ENCODE measurements at places on chromosomes 11 and 22. TPM values are rescaled to one million over a fixed set of nuclear protein-coding genes. Genes with fewer than 3 reads are reported as not detected.

- no peak overlapping the region for H3K27ac ChIP-seq
- no peak for DNase-seq
- H3K4me1 ChIP-seq = no peaks in the 10 kb centered on the region
Observed at GRCh38 chr11:58259983-58260382, 8.1 kb downstream of the OR10W1 start.

GRCh38 chr22:45731798-45732495, 60.3 kb downstream of the ATXN10 start:
- H3K27ac ChIP-seq = peak overlapping the region; percentile 12
- peaks cover 10% of the 10 kb centered on the region for H3K4me1 ChIP-seq
- peaks cover 5% of the 10 kb centered on the region for H3K36me3 ChIP-seq
- H3K27me3 ChIP-seq = no peaks in the 10 kb centered on the region
- no peak for DNase-seq
- no peak overlapping the region for H3K4me3 ChIP-seq

DNA sequence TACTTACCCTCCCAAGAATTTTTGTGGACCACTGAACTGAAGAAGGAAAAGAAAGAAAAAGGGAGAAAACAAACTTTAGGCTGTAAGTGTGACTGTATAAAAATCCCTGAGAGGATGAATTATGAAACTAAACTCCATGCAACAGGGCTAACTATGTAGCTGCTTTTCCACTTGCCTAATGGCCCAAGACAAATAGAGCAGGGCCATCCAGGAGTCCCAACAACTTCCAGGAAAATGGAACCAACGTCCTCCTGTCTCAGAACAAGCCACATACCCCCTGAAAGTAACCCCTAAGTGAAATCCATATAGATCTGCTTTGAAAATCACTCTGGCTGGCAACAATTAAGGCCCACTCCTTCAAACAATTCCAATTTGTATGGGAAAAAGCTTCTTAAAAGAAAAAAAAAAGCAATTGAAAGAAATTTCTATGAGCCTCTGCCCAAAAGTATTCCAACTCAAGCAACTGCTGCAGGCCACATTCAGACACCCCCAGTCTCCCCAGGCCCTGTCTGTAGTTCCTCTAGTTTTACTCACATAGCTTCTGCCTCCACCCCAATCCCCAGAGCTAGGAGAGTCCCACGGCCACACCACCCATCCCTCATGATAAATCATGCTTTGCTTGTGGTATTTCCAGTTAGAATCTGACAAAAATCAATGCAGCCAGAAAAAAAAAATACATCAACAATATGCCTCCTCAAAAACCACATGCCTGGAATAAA, 12.7 kb downstream of the RBFOX2 start:
- H3K4me3 ChIP-seq = no peak overlapping the region
- H3K4me1 ChIP-seq = no peaks in the 10 kb centered on the region
- H3K36me3 ChIP-seq = no peaks in the 10 kb centered on the region
- no peak for DNase-seq

DNA sequence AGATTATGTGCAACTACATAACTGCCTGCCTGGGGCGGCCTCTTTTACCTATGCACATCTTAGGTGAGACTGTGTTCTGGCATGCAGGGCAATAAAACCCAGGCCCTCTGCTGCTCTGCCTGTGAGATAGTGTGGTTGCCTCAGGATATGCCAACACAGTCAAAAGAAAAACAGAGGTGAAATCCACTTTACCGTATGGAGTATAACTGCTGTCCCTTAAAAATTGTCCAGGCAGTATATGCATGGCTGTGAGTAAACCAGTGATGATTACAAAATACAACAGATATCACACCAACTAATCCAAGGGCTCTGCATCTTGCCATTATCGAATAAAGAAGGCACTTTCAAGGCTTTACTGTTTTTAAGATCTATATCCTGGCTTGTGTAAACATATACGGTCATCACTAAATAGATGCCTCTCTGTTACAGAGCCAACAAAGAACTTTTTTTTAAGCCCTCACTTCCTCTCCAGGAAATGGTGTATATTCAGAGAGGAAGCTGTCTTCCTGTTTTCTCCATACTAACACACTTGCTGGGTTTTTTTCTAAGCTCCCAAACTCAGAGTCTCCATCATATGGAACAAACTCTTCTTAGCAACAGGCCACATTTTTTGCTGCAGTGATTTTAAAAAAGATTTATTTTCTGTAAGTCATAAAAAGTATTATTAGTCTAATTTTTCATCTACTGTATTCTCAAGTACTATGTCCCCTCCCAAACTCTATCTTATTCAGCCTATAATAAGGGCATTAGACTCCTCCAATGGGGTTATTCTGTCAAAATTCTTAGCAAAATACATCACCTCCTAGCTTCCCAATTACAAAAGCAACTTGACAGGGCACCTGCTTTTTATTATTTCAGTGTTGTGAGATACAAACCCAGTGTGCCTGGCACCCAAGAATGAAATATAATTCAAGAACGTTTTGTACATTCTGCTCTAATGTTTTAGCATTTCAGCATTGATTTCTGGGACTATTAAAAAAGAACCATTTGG, 135.2 kb downstream of the MAML2 start:
- peak overlapping the region; percentile 97 for H3K27ac ChIP-seq
- peaks cover 95% of the 10 kb centered on the region for H3K4me1 ChIP-seq
- peak; percentile 36 for DNase-seq
- no peaks in the 10 kb centered on the region for H3K27me3 ChIP-seq

- no peak overlapping the region for H3K4me3 ChIP-seq
- DNase-seq = no peak
- no peak overlapping the region for H3K27ac ChIP-seq
- H3K27me3 ChIP-seq = no peaks in the 10 kb centered on the region
Observed at GRCh38 chr11:24253237-24253760, 243.6 kb upstream of the LUZP2 start.

GRCh38 chr22:46681010-46681409, 57.0 kb downstream of the CERK start:
- no peaks in the 10 kb centered on the region for H3K27me3 ChIP-seq
- no peaks in the 10 kb centered on the region for H3K36me3 ChIP-seq
- H3K4me3 ChIP-seq = no peak overlapping the region

- H3K4me1 ChIP-seq = peaks cover 23% of the 10 kb centered on the region
- peaks cover 12% of the 10 kb centered on the region for H3K36me3 ChIP-seq
- H3K4me3 ChIP-seq = no peak overlapping the region
Observed at GRCh38 chr22:31574055-31574670, 77.8 kb downstream of the SFI1 start.

DNA sequence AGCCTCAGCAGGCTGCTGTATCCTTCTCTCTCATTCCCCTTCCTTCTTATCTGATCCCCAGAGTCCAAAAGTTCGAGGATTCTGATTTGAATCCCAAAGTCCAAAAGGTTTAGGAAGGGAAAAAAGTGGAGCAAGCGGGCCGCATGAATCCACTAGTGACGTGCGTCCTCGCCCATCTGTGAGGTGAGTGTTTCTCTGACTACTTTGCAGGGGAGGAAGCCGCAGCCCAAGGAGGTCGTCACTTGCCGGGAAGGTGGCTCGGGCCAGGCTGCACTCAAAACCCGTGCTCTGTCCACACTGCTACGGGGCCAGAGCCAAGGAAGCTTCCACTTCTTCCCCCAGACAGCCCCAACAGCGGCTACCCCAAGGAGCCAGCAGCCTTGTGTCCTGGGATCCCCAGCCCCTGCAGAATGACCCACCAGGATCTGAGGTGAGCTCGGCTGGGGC, 16.3 kb downstream of the SLC25A18 start:
- no peaks in the 10 kb centered on the region for H3K36me3 ChIP-seq
- no peak for DNase-seq

- H3K27ac ChIP-seq = no peak overlapping the region
- peak overlapping the region; percentile 95 for H3K4me3 ChIP-seq
- H3K27me3 ChIP-seq = no peaks in the 10 kb centered on the region
Observed at GRCh38 chr22:21652547-21653545, 10.7 kb downstream of the SDF2L1 start.

DNA sequence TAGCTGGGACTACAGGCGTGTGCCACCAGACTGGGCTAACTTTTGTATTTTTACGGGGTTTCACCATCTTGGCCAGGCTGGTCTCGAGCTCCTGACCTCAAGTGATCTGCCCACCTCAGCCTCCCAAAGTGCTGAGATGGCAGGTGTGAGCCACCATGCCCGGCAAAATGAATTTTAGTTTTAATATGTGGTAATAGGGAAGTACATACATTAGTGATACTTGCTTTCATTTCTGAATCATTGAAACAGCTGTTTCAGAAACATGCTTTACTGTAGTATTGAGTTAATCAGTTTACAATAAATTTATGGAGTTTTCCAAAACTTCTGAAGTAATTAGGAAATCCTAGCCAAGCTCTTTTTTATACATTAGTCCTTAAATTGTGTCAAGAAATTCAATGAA, 15.6 kb downstream of the PCF11 start:
- no peak for DNase-seq
- peak overlapping the region; percentile 79 for H3K27ac ChIP-seq
- H3K36me3 ChIP-seq = peaks cover 55% of the 10 kb centered on the region
- no peaks in the 10 kb centered on the region for H3K27me3 ChIP-seq
- peak overlapping the region; percentile 61 for H3K4me3 ChIP-seq

DNA sequence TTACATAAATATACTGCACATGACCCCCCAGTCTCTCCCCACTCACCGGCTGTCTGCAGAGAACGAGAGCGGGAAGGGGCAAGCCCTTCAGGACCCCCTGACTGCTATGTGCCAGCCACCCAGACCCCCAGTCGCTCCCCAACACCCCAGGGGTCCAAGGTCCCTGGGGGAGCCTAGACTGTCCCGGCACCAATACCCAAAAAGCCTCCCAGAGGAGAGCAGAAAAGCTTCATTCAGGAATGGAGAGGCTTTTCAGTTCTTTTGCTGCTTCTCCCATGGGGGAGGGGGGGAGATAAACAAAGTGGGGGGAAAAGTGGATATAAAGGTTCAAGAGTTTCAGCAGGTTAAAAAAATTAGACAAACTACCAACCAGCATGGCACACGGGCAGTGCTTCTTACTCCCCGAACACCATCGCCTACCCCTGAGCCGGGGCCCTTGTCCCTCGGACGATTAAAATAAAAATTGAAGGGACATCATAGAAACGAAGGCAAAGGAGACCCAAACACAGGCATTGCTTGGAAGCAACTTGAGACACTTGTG, 1.3 kb downstream of the CSNK1E start:
- DNase-seq = no peak
- H3K36me3 ChIP-seq = no peaks in the 10 kb centered on the region
- peaks cover 54% of the 10 kb centered on the region for H3K4me1 ChIP-seq
- no peaks in the 10 kb centered on the region for H3K27me3 ChIP-seq
- H3K27ac ChIP-seq = peak overlapping the region; percentile 90
- peak overlapping the region; percentile 90 for H3K4me3 ChIP-seq

DNA sequence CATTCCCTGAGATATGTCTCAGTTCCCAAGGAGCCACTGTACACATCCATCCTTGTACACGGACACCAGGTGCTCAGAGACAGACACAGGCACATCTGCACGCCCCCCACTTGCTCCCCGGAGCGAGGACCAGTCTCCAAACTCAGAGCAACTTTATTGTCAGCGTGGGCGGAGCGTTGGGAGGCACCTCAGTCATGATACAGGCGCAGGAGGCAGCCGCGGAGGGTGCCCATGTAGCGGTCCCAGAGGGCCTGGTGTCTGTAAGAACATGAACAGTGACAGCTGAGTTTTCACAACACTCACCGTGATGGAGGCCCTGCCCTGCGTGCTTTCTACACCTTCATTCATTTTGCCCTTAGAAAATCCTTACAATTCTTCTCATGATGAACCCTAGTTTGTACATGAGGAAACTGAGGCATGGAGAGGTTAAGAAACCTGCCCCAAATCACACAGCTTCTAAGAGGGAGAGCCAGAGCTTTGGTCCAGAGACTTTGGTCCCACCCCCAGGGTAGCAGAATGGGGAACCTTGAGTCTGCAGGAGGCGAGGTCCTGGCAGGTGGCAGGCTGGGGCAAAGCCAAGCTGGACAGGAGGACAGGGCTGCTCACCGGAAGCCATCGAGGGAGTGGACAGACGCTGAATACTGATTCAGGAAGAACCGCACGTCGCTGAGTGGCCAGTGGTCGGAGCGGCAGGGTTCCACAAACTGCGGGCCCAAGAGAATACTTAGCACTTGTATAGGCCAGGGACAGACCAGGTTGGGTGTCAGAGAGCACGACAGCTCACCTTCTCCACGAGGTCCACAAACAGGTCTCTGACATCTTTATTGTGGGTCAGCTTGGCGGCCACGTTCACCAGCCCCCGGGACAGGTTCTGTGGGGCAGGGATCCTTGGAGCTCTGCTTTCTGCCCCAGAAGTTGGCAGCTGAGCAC, 4.2 kb downstream of the FIBP start:
- peak overlapping the region; percentile 84 for H3K27ac ChIP-seq
- H3K4me3 ChIP-seq = no peak overlapping the region
- no peak for DNase-seq
- H3K27me3 ChIP-seq = no peaks in the 10 kb centered on the region
- peaks cover 75% of the 10 kb centered on the region for H3K4me1 ChIP-seq
- H3K36me3 ChIP-seq = peaks cover 1% of the 10 kb centered on the region

- DNase-seq = no peak
- no peaks in the 10 kb centered on the region for H3K36me3 ChIP-seq
- peaks cover 17% of the 10 kb centered on the region for H3K27me3 ChIP-seq
- H3K4me3 ChIP-seq = no peak overlapping the region
- no peaks in the 10 kb centered on the region for H3K4me1 ChIP-seq
Observed at GRCh38 chr11:122405547-122406341, 249.8 kb upstream of the UBASH3B start.

DNA sequence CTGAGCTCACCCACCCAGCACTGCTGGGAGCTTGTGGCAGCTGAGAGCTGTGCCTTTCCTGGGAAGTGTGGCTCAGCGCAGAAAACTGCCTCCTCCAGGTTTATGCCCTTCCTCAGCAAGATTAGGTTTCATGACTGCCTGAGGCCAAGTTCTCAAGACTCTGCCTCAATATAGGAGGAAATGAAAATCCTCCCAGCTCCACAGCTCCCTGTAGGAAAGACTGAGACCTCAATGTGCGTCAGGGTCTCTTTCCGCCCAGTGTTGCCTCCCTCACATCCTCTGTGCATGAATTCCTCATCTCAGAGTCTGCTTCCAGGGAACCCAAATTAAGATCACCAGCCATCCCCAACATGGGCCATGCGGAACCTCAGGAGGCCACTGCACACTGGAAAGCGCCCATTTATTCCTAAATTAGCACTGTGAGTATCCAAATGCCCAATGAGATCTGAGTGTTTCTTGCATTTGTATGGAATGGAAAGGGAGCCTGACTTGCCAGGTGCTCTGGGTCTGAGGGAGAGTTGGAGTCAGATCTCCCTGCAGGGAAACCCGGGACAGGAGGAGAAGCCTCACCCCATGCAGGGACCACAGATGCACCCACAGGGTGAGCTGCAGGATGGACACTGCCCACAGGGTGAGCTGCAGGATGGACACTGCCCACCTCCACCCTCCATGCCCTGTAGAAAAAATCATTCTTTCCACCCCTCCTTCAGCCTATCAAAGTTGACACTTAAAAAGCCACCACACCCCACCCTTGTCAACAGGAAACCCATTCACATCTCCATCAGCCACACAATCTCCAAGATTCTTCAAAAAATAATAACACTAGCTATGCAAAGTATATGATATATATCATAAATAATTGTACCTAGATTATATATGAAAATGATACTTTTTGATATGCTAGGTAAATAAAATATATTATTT, 97.4 kb upstream of the IGLL5 start:
- no peak for DNase-seq
- H3K4me3 ChIP-seq = no peak overlapping the region
- no peak overlapping the region for H3K27ac ChIP-seq
- H3K36me3 ChIP-seq = no peaks in the 10 kb centered on the region

The MMP10 gene
- total RNA-seq = not detected

The APOBEC3G gene
- total RNA-seq = 115 TPM

The GRK3 gene
- 25.9 TPM for total RNA-seq

The YIF1A gene
- total RNA-seq = 50.8 TPM

The MPPED1 gene
- total RNA-seq = not detected

The MUC5AC gene
- not detected for total RNA-seq

The KRTAP5-2 gene
- not detected for total RNA-seq

The CNGA4 gene
- 0.29 TPM for total RNA-seq

The OR8A1 gene
- total RNA-seq = not detected

The OR5P2 gene
- total RNA-seq = not detected

The DGAT2 gene
- total RNA-seq = 2.8 TPM

The MMP8 gene
- total RNA-seq = not detected
